CD4-positive, alpha-beta T cell treated with Interleukin-21 for 1 hour (primary cell): ENCODE measurements at places on chromosomes 1 and 21.

- DNase-seq, result no peak
Observed at GRCh38 chr1:85283475-85284199, 7.2 kb upstream of the BCL10 start.

- DNase-seq, result no peak
Observed at GRCh38 chr1:2520806-2521205, 5.6 kb downstream of the PANK4 start.

DNA sequence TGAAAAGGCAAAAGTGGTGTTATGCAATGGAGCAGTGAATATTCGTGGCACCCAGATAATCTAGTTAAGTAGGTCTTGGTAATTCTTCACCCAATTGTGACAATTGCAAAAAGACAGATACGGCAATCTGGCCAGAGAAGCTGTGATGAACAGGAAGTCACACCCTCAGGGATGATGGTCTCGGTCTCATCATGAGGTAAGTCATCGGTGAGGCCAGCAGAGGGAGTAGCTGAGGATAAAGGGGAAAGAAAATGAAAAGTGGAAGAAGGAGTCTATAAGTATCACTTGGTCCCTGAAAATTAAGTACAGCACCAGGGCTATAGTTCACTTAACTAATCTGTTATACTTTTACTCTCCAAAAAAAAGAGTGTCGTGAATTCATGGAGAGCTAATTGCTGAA lies 258.8 kb upstream of the NCAM2 start:
- no peak for DNase-seq

DNA sequence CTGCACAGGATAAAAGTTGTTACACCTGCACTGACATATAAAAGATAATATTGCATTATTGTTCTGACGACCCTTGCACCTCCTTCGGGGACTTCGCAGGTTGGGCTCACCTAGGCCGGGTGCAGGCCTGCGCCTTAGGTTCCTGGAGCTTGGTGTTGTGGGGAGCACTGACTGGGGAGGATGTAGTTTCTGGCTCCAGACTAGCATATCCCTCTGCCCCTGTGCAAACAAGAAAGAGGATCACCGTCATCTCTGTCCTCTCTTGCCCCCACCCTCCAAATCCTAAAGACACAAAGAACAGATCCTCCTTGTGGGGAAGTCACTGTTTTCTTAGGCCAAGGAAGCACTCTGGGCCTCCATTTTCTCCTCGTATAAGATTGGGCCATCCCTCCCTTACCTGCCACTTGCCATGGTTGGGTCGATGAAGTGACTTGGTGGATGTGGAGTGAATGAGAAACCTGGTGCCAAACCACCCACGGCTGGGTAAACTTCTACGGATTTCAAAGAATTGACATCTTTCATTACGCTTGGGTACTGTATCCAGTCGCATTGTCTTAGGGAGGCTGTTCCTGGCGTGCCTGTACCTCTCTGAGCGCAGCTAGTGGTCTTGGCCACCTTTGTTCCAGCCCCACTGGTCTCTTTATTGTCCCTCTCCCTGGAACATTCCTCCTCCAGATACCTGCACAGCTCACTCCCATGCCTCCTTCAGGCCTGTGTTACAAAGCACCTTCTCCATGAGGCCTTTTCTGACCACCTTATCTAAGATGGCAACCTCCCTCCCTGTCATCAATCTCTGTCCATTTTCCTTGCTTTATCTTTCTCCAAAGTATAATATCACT lies 34.4 kb upstream of the PKP1 start:
- DNase-seq, result no peak

- DNase-seq, result no peak
Observed at GRCh38 chr1:155002464-155003226, at the start of gene ZBTB7B. TSS of gene ZBTB7B (plus strand) at chr1:155002802. CDS start at chr1:155014661, 11,859 bp downstream.

DNA sequence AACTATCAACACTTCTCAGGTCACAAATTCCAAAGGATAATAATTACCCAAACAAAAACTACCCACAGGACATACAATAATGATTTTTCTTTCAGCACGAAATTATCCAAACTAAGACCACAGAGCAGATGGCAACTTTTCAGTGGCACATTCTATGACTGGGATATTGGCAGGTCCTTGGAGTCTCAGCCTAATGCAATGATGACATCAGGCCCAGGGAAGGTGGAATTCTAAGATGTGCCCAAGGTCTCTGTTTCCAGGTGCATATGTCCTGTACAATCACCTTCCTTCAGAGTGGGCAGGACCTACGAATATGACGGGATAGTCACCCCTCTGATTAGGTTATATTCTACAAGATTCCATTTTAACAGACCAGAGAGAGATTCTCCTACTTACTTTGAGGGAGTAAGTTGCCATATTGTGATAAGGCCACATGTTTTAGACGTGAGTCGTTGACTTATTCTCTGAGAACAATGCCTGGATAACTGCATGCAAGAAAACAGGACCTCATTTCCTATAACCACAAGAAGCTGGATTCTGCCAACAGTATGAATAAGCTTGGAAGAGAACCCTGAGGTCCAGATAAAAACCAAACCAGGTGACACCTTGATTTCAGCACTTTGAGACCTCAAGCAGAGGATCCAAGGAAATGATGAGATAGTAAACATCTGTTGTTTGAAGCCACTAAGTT lies 69.9 kb downstream of the ZC3H11B start:
- DNase-seq, result no peak

DNA sequence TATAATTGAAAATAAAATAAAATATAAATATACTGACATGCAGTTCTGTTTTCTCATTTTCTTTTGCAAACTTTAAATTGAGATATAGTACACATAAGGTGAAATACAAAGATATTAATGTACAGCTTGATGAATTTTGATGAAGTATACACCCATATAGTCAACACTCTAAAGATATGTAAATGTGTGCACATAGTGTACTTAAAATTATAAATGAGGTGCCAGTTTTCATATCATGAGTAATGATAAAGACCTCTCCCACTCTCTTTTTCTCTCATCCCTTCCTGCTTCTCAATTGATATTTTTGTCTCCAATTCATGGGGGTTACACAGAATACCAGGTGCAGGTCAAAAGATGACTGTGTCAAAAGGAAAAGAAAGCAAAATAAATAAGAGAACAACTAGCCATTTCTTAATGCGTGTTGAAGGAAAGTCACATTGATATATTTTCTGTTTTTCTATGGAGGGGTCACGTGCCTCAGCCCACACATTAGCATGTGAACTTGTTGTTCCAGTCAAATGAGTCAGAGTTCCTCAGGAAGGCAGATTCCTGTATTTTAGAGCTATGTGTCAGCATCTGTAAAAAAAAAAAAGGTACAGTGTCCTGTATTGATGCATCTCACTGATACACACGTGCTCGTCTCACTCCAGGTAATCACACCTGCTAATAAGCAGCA lies 64.3 kb upstream of the HOOK1 start:
- no peak for DNase-seq

GRCh38 chr1:202283379-202283844 lies 58.3 kb downstream of the UBE2T start:
- DNase-seq, result peak; percentile 11

GRCh38 chr1:203456577-203456976 lies 19.0 kb upstream of the PRELP start:
- DNase-seq, result no peak

GRCh38 chr1:198278943-198279342 lies 122.1 kb downstream of the NEK7 start:
- no peak for DNase-seq

DNA sequence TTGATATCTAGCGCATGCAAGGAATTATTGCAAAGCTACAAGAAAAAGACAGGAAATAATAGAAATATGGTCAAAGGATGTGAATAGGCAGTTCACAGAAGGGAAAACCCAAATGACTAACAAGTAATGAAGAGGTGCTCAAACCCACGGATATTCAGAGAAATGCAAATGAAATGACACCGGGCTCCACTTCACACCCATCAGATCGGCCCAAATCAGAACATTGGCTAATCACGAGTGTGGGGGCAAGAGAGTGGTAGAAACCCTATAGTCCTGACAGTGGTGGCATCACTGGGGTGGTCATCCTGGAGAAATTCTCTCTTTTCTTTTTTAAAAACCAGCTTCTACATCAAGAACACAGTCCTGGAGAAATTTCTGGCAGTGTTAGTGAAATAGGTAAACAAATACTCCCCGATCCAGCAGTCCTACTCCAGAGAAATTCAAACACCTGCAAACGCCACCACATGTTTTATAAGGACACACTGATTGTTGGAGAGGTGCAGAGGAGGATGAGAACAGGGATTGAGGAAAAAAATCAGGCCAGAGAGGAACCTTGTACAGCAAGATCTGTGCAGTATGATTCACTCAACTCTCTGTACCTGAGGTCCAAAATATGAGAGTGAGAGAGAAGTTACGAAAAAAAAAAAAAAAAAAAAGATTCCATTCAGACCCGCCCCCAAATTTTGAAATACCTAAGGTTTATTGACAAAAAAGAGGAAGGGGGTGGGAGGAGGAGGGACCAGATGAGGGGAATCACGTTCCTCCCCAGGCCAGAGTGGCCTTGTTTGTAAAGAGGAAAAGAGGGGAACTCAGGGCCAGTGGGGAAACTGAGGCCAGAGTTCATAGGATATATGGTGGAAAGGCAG lies 9.2 kb upstream of the TNFRSF1B start:
- peak; percentile 67 for DNase-seq

- no peak for DNase-seq
Observed at GRCh38 chr1:96388421-96389310, 332.9 kb upstream of the PTBP2 start.

GRCh38 chr1:165857046-165857801 lies 29.8 kb downstream of the UCK2 start:
- DNase-seq, result no peak

- DNase-seq, result no peak
Observed at GRCh38 chr21:34189506-34189905, 116.1 kb downstream of the MRPS6 start.
